Activated naive CD8-positive, alpha-beta T cell treated with anti-CD3 and anti-CD28 coated beads, Interleukin-2, amount 50 U/mL, for 16 hours (primary cell): ENCODE measurements at places on chromosomes 3 and 15.

DNA sequence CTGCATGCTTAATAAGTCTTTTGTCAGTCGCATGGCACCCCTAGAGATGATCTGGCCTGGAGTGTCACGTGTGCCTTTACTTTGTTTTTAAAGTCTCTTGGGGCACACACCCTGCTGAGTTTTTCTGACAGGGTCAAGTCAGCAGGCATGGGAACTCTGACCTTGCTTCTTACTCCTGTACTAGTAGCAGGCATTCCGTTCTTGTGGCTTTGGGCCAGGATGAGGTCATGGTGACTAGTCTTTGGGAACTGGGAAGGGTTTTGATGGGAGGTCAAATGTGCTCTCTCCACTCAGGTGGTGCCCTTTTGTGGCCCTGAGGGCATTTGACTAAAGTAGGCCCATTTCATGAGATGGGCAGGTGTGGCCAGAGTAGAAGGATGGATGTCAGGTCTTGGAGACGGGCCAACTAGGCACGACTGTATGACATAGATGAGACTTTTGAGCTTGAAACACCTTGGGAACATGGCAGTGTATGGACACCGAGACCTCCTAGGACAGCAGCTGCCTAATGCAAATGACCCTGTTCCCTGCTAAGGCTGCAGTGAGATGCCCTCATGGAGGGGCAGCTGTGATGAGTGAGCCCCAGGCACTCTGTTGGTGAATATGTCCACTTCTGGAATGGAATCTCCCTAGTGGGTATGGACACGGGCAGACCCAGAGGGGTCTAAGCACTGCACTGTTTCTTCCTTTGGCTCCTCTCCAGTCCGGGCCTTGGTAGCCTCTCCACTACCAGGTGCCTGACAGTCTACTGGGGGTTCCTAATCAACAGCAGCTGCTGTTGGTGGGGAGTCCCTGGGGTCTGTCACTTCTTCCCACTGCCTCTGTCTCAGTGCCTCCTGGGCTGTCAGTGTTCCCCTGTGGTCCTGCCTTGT, 16.4 kb downstream of the SRPRB start:
- DNase-seq: no peak

- DNase-seq: no peak
Observed at GRCh38 chr3:129276385-129276784, 2.3 kb upstream of the HMCES start.

DNA sequence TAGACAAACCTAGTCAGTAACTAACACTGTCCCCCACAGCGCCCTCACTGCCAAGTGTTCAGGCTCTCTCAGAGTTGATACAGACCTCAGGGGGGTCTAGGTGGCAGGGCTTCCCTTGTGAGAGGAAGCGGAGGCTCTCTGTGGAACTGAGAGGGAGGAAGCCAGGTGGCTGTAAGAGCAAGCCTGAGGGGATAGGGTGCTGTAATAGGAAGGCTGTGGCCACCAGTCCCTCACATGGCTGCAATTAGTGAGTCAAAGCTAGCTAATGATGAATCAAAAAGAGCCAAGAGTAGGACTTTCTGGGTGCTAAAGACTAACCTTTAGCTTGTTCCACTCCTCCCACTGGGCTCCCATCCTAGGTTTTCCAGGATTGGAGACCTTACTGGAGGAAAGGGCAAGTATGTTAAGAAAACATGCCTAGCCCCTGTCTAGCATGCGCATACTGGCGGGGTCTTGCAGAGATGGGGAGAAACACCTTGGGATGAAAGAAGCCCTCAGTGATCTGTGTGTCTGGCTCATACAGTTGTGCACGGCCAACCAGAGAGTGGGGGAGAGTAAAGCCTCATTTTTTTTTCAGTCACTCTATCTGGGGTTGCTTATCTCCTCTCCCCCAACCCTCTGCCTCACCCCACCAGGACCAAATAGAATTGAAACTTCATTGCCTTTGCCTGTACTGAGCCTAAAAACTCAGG, 13.3 kb upstream of the SOX2 start:
- DNase-seq: no peak

DNA sequence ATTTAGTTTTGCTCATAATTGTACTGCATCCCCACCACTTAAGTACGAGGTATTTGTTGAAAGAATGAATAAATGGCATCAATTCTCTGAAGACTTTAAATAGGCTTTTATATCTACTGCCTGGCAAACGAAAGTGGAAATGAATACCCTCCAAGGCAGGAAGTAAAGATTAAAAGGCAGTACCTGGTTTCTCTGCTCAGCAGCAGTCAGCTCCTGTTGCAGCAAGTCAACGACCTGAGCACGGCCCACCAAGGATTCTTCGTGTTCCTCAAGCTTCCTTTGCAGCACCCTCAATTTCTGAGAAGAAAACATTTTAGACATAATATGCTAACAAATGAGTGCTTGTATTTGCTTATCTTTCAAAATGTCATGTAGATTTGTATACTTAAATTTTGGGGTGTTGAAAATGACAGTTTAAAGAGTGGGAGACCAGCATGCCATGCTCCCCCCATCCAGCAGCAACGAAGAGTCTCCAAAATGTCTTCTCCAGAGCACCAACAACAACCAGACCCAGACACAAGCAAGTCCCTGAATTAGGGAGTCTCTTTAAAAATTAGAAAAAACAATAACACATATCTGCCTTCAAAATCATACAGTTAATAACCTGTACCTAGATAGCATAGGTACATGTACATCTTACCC, 31.2 kb downstream of the GOLGB1 start:
- no peak for DNase-seq

DNA sequence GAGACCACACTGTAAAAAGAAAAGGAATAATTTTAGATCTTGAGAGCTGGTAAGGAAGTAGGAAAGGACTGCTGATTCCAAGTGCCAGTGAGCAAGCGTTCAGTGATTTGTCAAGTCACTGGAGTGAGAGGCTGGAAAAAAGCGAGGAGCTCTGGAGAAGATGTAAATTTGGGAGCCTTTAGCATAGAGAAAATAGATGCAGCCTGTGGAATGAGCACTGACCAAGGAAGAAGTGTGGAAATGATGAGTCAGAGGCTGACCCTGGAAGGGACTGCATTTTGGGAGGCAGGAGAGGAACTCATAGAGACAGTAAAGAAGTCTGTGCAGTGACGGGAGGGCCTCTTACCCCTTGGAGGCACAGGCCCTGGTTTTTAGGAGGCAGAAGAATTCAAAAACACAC, 17.1 kb upstream of the ABTB1 start:
- DNase-seq: no peak

GRCh38 chr3:25362118-25362517, 65.9 kb upstream of the RARB start:
- no peak for DNase-seq

DNA sequence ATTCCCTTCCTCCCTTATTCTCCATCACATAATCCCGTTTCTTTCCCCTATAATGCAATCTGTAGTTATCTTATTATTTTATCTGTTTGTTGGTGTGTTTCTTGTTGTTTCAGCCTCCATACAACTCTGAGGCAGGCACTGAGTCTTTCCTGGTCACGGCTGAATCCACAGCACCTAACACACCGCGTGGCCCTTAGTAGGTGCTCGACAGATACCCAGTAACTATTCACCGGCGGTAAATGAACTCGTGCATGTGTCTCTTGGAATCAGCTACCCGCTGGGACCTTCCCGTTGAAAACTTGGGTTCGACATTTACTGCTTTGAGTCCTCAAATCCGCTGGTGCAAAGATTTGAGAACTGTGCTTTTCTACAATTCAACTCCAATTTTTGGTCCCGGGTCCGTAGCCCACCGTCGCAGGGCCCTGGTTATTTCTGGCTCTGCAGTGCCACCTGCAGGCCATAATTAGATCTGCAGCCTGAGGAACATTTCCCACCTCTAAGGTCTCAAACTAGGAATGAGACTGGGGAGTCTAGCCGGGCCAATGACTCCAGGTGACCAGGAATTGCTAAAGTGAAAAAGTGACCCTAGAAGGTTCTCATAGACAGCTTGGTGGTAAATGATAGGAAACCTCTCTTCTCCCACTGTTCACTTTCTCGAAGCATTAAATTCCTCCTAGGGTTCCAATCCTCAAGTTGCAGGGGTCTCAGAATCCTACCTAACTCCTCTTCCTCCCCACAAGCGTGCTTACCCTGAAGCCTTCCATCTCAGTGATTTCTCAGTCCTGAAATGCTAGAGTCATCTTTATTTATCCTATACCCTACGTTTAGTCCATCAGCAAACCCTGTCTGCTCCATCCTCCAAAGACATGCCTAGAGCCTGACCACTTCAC, 40.0 kb upstream of the TRH start:
- no peak for DNase-seq

DNA sequence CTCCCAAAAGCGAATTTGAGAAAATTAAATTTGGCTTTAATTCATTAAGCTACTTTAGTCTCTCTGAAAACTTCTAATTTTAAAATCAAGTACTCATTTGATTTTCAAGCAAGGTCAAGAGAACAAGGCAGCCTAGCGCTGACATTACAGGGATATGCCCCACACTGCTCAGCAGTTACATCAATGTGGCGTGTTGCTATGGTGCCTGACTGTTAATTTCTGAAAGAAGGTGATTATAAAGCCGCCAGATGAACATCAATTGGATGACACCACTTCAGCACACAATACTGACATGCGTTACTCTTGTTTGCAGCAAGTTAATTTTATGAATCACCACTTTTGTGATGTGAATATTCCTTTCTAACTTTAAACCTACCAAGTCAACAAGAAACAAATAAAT, 284.4 kb downstream of the FOXP1 start:
- no peak for DNase-seq

GRCh38 chr3:122794483-122794778, 438 bp upstream of the SLC49A4 start:
- DNase-seq: no peak

- no peak for DNase-seq
Observed at GRCh38 chr3:143699424-143699823, 148.8 kb downstream of the SLC9A9 start.

DNA sequence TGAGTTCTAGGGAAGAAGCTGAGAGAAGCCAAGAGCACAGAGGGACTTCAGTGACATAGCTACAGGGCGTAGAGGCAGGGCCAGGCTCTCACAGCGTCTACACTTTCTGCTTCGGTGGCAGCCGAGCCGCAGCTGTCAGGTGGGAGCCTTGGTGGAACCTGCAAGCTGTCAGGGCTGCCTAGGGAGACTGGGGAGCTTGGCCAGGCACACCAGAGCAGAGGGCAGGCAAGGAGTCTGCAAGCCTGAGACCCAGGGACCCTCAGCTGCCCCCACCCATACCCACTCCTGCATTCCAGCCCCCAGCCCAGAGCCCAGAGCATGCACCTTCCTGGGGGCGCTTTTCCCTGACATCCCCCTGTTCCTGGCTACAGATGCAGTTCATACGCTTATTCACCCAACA, 13.4 kb upstream of the KLF15 start:
- no peak for DNase-seq

- no peak for DNase-seq
Observed at GRCh38 chr15:72902245-72902918, 118.8 kb upstream of the ADPGK start.

DNA sequence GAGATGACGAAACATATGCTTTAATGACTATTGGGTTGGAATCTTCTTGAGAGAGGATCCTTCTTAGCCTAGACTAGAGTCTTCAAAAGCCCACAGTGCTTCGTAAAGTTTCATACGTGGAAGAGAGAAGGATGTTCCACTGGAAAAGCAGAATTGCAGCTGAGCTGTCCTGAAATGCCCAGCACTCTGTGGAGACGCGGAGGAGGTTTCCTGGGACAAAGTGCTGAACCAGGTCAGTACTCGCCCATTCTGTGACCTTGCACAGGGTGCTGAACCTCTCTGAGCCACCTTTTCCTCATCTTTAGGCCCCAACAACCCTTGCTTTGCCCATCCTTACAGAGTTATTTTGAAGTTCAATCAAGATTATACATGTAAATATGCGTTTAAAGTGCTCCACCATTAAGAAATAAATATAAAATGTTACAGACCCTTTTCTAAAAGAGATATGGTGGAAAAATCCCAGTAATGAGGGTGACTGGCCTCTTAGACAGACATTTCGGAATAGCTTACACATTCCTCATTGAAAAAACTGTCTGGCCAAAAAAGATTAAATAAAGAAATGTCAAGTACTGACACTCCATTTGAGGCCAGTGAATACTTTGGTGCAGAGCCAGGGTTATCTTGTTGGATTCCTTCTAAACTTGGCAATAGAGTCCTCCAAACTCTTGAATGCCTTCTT, 4.2 kb upstream of the MAGEF1 start:
- DNase-seq: no peak

DNA sequence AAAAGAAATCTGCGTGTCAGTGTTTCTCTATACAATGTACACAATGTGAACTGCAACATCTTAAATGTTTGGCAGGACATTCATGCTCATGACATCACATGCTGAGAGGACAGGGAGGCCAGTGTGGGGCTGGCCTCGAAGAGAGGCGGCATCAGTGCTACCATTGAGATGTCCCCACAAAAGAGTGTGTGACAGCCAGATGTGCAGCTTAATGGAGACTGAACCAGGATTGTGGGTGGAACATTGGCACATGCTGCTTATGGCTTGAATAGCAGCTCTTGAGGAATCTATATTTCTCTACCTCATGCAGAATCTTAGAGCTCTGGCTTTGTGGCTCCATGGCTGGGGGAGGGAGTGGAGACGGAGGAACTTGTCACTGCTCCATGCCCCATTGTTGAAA, 18.5 kb downstream of the CLDN11 start:
- DNase-seq: no peak

DNA sequence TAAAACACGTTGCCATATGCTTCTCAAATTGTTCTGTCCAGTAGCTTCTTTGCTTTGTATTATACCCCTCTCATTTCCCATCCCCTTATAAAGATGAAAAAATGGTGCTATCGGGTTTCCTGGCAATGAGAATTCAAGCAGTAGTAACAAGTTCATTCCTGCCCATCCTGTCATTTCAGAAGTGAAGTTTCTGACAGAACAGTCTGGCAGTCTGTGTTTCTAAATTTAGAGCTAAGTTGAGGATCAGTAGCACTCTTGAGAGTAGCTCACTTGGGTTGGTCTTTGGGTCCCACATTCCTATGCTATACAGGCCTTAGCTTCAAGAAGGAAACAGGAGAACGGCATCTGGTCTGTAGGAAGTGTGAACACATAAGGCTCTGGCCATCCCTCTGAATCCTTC, 134.6 kb downstream of the GHSR start:
- DNase-seq: no peak

- no peak for DNase-seq
Observed at GRCh38 chr15:50871832-50872231, 36.7 kb upstream of the AP4E1 start.

DNA sequence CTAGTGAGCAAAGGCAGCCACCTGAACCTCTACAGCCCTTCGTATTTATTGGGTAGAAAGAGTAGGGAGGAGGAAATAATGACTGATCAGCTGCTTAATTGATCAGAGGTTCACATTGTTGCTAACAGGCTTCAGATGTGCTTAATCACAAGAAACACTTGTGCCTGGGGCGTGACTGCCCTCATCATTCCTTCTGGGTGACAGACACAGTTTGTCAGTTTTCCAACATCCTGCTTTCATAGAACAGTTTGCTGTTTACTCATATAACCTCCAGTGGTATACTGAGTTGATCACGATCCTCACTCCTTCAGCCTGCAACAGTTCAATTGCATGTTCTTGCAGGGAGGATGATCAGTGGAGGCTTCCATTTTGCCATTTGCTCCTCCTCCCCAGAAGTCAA, 13.6 kb upstream of the CASR start:
- no peak for DNase-seq
